ENCODE measurements at places on chromosomes 4 and X. TPM values are rescaled to one million over a fixed set of nuclear protein-coding genes. Genes with fewer than 3 reads are reported as not detected.

GPR119 gene
- total RNA-seq, result not detected

ASMTL gene
- total RNA-seq, result 51.8 TPM

RHOXF1 gene
- not detected for total RNA-seq

ENOX2 gene
- 3.2 TPM for total RNA-seq

GPR173 gene
- not detected for total RNA-seq

DCAF8L1 gene
- not detected for total RNA-seq

ANOS1 gene
- total RNA-seq, result 7.2 TPM

BGN gene
- total RNA-seq, result not detected

PHEX gene
- total RNA-seq, result 0.30 TPM

SPANXA1 gene
- not detected for total RNA-seq

WDR44 gene
- 4.1 TPM for total RNA-seq

SHROOM4 gene
- 3.3 TPM for total RNA-seq

DDX60 gene
- total RNA-seq, result 37.3 TPM

SCRG1 gene
- total RNA-seq, result not detected

KLHL2 gene
- 3.5 TPM for total RNA-seq

SATL1 gene
- total RNA-seq, result not detected

RASL11B gene
- not detected for total RNA-seq

PRKX gene
- 17.5 TPM for total RNA-seq

SAGE1 gene
- not detected for total RNA-seq

DIPK2B gene
- not detected for total RNA-seq

PROM1 gene
- total RNA-seq, result 0.17 TPM

HSFX4 gene
- not detected for total RNA-seq

P2RY4 gene
- not detected for total RNA-seq

F8A3 gene
- 5.3 TPM for total RNA-seq

ADGRL3 gene
- total RNA-seq, result not detected

USP26 gene
- not detected for total RNA-seq

TCEAL6 gene
- total RNA-seq, result not detected

TCEAL7 gene
- not detected for total RNA-seq

TLR8 gene
- total RNA-seq, result not detected

MSX1 gene
- 2.6 TPM for total RNA-seq

MAGEC1 gene
- not detected for total RNA-seq

GRIA3 gene
- not detected for total RNA-seq

CD38 gene
- not detected for total RNA-seq

SCML2 gene
- 3.3 TPM for total RNA-seq

YIPF7 gene
- total RNA-seq, result not detected

GPR50 gene
- not detected for total RNA-seq

SSX2B gene
- not detected for total RNA-seq

PLP1 gene
- not detected for total RNA-seq

SGMS2 gene
- total RNA-seq, result 9.3 TPM

GAGE2A gene
- total RNA-seq, result not detected

HSFX3 gene
- not detected for total RNA-seq
